Large intestine (tissue), 12 donors: ENCODE measurements at places on chromosomes 11 and 22.
A peak's percentile ranks its signal among the peaks of the same experiment; 100 is the strongest.

- peak; percentile 57 for DNase-seq
Measured at GRCh38 chr11:128553662-128554362, 33.5 kb downstream of the ETS1 start.

DNA sequence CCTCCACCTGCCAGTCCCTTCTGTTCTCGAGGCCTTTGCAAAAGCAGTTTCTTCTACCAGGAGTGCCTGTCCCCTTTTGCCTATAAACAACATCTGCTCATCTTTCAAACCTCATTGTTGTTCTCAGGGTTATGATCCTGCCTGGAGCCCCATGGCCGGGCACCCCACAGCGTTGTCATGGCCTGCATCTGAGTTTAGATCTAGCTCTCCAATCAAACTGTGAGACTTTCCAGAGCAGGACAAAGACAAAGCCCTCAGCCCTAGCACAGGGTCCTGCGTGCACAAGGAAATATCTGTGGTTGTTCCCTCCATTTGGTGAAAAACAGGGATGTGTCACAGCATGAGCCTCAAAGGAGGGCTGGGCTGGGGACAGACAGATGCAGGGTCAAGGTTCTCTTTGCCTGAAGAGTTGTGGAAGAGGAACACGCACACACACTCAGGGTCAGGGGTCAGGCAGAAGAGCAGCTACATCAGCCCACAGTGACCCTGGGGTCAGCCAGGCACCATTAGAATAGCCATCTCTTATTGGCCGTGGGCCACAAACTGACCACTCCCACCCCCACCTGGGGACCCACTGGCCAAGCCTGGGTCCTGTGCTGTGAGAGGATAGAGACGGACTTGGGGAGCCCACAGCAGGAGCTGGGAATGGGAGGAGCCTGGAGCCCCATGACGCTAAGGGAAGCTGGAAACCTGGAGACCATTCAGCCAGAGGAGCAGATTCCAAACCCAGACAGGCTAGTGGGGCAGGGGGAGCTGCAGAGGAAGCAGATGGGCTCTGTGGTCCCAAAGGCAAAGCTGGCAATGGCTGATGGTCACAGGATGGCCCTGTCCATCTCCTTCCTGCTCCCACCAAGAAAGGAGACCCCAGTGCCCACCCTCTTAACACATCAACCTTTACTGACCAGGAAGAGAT lies 99.4 kb downstream of the PDE2A start:
- DNase-seq = no peak

- no peak for DNase-seq
Measured at GRCh38 chr22:33789690-33790253, 130.5 kb downstream of the LARGE1 start.

DNA sequence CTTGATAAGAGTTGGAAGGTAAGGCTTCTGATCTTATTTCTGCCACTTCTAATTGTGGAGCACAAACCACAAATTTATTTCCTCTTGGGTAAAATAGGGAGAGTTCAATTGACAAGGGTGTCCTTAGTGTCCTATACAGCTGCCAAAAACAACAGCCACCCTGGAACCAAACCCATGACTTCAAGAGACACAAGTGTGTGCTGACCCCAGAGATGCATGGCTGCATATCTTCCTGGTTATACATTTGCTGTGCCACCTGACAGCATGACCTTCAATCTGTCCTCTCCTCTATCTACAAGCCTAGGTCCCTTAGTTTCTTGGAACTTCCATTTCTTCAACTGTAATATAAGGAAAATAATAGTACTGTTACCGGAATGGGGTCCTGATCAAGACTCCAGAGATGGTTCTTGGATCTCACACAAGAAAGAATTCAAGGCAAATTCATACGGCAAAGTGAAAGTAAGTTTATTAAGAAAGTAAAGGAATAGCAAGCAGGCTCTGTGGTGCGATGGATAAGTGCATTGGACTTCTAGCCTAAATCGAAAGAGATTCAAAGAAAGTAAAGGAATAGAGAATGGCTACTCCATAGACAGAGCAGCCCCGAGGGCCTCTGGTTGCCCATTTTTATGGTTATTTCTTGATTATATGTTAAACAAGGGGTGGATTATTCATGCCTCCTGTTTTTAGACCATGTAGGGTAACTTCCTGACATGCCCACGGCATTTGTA lies 15.5 kb upstream of the TMEM123 start:
- DNase-seq = peak; percentile 70

DNA sequence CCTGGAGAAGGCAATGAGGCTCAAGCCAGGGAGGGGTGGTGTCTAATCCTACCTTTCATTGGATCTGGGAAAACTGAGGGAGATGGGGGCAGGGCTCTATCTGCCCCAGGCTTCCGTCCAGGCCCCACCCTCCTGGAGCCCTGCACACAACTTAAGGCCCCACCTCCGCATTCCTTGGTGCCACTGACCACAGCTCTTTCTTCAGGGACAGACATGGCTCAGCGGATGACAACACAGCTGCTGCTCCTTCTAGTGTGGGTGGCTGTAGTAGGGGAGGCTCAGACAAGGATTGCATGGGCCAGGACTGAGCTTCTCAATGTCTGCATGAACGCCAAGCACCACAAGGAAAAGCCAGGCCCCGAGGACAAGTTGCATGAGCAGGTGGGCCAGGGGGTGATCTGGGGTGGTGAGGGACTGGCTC lies at the start of gene FOLR1:
Gene FOLR1, plus strand, starts transcription at position 180 of the 421 bp plus-strand sequence. Its CDS starts 34 bp downstream, at position 214.
- no peak for DNase-seq

DNA sequence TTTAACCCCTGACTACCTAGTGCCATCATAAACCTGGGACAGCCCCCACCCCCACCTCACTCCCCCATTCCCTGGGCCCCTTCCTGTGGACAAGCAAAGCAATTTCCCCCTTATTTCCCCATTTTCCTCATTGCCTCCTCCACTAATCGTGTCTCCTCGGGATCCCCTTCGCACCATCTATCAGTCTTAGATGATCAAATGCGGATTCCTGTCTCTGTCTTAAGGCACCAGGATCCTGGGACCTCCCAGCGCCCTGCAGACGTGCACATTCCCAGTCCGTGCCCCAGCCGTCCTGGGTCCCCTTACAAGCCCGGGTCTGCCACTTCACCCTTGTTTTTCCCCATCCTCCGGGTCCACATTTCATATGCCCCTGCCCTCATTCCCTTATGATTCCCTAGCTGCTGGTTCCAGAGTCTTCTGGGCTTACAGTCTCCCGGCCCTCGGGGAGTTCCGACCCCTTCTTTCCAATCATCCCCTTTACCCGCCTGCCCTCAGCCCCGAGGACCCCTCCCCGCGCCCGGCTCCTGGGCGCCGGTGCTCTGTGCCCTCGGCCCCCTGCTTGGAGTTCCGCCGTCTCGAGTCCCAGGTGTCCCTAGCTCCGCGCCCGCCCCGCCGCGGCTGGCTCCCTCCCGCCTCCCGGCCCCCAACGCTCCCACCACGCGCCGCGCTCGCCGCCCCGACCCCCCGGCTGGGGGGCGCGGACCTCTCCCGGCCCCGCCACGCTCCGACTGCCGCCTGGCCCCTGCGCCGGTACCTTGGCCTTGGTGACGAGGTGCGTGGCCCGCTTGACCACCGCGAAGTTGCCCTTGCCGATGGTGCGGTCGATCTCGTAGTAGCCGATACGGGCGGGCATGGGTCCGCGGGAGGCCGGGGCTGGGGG lies 599 bp downstream of the SIK3 start:
- peak; percentile 68 for DNase-seq

GRCh38 chr11:61671527-61671926 lies 8.7 kb upstream of the DAGLA start:
- peak; percentile 86 for DNase-seq

DNA sequence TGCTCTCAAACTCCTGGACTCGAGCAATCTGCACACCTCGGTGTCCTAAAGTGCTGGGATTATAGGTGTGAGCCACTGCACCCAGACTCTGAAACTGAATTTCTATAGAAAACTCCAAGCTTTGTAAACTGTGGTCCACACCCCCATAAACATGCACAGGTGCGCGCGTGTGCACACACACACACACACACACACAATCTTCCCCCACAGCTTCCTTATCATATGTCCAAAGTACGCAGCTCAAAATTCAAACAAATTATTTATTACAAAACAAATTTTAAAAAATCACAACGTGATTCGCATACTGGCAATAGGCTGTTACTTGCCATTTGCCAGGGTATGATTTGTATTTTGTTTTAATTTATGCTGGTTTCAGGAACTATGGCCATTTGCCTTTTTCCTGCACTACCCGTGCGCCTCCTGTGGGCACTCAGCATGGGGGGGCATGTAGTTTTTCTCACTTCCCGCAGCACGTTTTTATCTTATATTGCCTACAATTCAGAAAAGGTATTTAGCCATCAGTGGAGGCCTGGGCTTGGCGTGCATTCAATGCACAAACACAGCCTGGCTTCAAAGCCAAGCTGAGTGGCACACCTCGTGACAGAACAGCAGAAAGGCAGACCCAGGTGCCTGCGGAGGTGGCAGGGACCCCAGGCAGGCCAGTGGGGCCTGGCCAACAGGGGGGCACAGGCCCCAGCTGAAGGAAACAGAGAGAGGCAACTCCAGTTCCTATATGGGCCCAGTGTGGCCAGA lies 10.8 kb upstream of the SNX32 start:
- DNase-seq = peak; percentile 80

- DNase-seq = no peak
Measured at GRCh38 chr22:47270463-47271135, 508.1 kb downstream of the TBC1D22A start.

DNA sequence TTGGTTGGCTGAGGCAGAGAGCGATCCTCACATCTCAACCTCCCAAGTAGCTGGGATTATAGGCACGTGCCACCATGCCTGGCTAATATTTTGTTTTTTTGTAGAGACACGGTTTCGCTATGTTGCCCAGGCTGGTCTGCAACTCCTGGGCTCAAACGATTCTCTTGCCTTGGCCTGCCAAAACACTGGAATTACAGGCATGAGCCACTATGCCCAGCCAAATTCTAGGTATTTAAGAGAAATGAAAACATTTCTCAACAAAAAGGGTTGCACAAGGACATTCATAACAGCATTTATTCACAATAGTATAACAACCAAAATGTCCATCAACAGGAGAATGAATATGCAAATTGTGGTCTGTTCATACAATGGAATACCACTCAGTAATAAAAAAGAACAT lies 31.7 kb upstream of the RBX1 start:
- DNase-seq = no peak

DNA sequence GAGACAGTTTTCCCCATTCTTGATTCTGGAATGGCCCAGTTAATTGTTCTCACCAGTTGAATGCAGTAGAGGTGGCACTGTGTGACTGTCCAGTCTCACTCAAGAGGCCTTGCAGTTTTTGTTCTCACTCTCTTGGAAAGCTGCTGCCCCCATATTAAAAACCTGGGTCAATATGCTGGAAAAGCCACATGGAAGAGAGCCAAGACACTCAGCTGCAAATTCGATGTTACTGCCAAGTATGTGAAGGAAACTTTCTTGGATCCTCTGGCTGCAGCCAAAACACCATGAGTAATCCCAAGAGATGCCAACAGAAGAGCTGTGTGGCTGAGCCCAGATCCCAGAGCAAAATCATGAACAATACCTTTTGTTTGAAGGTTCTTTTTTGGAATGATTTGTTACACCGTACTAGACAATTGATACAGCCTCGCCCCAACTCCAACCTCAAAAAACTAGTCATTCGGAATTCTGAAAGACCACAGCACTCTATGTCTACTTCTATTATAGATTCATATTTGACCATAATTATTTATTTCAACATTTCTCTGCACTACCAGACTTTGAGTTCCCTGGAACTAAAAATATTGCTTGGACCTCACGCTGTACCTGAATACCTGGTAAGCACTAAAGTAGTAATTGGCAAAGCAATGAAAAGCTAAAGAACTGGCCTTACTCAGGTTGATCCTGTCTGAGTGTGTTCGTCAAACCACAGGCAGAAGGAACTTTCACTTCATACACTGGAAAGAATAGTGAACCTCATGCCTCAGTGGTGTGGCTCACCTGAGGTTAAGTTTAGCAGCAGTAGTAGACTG lies 378.8 kb downstream of the ETS1 start:
- DNase-seq = no peak

DNA sequence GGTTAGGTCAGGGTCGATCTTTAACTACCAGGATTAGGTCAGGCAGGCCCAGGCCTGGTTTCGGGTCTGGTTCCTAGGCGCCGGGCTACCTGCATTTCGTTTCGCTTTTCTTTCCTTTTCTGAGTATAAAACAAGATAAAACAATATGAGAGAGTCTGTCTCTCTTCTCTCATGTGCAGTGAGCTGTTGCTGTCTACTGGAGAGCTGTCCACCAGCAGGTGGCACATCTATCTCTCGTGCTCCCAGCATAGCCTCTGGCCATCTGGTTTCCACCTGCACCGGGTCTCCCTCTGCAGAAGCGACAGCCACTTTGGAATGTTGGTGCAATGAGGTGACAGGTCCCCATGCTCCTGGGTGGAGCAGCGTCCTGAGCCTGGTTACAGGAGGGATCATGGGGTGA lies 27.6 kb downstream of the RIBC2 start:
- DNase-seq = peak; percentile 64

DNA sequence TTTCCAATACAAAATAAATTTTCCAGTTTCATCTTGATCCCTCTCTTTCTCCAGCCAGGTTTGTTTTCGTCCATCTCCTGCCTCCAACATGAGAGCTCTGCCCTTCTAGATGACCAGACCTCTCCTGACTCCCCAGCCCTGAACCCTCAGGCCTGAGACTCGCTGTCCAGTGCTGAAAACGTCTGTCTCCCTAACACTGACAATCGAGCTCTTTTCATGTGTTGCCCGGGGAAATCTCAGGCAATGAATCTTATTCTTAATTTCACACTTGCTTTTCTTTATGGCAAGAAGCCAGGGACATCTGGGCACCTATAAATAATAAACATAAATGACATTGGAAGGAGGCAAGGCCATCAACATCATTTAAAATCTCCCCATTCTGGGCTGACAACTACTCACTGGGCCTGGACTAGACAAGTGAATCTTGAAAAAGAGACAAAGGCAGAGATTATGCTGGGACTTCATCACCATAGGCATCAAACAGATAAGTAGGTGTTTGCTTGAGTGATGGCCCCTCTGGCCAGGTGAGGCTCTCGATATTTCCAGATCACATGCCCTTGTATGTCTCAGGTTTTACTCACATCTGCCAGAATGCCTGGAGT lies 274.5 kb upstream of the B3GAT1 start:
- no peak for DNase-seq

DNA sequence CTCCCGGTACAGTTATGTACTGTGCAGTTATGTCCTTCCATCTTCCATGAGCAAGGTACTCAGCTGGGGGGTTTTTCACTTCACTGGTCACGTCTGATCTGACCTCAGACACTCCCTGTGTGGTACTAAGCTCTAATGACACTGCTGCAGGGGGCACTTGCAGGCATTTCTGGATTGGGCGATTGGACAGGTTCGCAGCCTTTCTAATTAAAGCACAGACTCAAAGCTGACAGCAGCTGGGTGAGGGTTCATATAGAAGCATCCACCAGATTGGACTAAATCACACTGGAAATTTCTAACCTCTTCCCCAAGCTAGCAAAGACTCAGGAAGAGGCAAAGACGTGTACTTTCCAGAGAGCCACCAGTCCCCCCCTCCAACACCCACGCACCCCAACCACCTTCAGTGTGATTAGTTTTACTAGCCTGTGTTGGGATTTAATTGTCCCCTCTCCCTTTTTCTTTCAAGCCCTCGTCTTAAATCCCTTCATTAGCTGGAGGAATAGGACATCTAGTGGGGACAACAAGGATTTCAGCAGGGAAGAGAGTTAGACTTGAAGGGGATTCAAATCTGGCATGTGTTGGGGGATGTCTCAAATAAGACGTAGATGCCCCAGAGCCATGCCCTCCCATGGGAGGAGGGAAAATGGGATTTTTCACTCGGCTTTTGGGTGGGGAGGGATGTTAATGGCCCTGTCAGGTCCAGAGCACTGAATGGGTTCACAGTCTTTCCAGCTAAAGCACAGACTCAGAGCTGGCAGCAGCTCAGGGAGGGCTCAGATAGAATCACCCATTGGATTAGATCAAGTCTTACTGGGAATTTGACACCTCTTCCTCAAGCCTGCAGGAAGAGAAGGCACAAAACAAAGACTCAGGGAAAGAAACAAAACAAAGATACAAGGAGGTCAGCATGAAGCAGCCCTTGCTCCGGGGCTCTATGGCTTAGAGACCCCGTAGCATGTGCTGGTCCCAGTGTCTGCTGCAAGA lies 10.9 kb downstream of the INS start:
- no peak for DNase-seq
